Activated CD8-positive, alpha-beta memory T cell treated with anti-CD3 and anti-CD28 coated beads, Interleukin-2, amount 50 U/mL, for 4 hours (primary cell): ENCODE measurements at places on chromosomes 3 and 15.
A peak's percentile ranks its signal among the peaks of the same experiment; 100 is the strongest.

GRCh38 chr3:107794664-107795443, 272.1 kb downstream of the BBX start:
- DNase-seq, result no peak

DNA sequence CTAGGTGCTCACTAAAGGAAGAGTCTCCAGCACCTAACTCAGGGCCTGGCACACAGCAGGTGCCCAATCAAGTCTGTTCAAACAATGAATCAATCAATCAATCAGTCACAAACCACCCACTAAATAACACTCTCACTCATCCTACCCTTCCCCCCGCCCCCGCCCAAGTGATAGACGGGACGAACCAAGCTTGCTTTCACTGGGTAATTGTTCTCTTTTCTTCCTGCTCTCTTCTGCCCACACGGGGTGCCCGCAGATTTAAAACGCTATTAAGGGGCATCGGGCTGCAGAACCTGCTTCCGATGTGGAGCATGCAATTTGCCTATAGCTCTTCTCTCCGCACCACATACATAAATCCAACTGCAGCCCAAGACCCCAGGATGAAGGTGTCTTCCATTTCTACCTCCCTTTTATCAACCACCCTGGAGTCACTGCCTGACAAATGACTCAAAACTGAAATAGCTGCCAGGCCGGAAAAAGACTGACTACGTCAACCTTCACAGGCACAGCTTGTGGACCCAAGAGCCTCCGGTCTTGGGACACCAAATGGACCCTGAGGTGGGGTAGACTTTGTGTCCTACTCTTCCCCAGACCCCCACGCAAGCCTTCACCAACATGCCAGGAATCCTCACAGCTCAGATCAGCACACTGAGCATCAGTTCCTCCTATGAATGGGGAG, 1.7 kb downstream of the KLHL25 start:
- no peak for DNase-seq

- no peak for DNase-seq
These were observed 24.4 kb downstream of the MAGEF1 start for GRCh38 chr3:184687363-184688015.

- no peak for DNase-seq
These were observed 12.4 kb downstream of the NTRK3 start for GRCh38 chr15:88243895-88244787.

DNA sequence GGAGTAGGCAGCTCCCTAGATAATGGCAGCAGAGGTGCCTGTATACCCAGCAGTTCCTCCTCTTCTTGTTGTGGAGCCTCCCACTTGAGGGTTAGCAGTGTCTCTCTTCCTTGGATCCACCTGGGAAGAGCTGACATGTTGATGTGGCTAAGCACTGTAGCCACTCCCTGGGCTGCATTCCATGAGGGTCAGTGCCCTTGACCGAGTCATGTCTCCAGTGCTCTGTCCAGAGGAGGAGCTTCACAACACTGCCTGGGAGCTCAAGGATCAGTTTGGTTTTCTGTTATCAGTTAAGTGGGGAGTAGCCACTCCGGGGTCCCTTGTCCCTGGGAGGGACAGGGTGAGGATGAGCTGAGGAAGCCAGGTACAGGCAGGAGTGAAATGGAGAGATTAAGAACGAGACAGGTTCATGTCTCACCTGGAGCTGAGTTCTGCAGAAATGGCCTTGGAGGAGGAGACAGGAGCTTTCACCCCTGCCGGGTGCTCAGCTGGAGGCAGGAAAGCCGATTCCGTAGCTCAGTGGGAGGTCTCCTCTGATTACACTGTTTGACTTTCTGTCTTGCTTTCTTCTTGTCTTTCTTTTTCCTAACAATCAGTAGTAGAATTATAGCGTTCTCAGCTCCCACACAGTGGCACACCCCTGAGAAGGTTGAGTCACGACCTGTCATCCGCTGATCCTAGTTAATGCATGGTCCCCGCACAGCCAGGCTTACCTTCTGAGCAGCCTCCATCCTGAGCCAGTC, 57.9 kb upstream of the SEC22A start:
- DNase-seq, result no peak

- DNase-seq, result no peak
These were observed 699 bp upstream of the SHOX2 start for GRCh38 chr3:158106766-158107471.

DNA sequence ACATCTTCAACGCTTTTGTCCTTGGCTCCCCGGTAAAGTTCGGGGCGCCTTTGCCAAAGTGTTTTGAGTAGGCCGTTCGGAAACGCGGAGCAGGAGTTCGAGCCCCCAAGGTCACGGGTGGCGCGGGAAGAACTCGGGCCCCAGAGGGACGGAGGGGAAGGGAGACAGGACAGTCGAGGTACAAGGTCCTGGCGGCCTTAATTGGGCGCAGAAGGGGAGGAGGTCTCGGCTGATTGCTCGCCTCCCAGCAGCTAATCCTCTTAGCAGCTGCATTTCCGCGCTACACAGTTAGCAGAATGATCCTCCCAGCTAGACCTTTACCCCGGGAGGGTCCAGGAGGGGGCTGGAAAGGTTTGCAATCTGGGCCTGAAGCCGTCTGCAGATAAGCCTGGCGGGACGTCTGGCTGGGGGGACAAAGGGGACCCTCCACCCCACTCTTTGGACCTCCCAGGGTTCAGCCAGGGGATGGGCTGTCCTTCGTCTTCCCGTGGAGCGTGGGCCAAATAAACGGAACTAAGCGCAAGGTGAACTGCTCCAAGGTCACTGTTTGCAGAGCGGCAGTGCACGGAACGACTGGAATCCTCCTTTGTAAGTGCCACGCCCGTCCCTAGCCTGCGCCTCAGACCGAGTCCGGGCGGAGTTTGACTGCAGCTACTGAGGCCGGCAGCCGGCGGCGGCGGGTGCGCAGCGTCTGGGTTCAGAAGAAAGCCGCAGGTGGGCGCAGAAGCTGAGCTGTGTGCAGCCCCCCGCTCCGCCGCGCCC, 7.2 kb downstream of the EOMES start:
- peak; percentile 41 for DNase-seq

DNA sequence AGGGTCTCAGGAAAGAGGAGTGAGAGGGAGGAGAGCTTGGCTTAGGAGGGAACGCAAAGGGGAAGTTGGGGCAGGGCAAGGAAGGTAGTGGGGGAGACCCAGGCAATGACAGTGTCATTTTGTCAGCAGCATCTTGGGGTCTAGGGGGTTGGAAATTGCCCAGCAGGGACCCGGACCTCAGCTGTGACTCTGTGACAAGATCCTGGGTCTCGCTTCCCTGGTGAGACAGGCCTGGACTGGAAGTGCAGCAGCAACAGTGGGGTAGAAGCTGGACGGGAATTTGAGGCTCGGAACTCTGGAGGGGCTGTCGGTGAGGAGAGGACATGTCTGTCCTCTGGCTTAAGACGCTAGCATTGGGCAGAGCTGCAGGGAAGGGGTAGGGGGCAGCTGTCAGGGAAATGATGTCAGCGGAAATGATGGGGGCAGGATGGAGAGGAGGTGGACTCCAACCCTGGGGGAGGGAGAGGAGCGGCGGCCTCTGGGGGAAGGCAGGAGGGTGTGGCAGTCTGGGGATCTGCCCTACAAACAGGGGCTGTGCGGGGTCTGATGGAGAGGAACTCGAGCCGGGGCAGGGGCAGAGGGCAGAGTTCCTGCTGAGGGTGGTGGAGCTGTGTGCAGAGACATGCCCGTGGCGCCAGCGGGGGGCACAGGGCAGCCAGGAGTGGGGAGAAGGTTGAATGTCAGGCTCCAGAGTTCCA, 12.3 kb downstream of the ANPEP start:
- no peak for DNase-seq

DNA sequence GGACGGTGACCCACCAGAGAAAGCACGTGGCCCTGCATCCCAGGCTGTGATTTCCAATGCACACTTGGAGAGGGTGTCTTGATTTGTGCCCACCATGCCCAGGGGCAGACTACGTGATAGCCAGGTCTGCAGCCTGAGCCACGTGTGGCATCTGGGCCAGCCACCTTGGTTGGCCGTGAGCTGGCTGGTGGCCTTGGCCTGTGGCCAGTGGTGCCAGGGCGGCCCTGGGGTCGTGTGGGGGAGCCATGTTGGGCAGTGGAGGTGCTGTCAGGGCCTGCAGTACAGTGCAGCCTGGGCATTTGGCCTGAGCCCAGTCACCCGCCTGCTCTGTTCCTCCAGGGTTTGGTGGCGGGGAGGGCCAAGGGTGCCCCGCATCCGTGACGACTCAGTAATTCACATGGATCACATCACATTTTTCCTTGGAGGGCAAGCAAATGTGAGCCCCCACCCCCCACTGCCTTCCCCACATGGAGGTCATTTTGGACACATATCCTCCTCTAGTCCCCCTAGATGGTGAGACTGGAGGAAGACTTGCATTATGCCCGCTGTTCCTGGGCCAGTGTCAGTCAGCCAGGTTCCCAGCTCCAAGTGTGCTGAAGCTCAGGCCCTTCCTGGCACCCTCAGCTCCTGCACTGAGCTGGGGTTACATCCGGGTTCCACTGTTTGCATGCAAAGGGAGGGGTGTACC, 201.4 kb downstream of the UBE3A start:
- DNase-seq, result peak; percentile 4

- DNase-seq, result peak; percentile 25
These were observed 1.2 kb downstream of the GNAI2 start for GRCh38 chr3:50237133-50237651.

DNA sequence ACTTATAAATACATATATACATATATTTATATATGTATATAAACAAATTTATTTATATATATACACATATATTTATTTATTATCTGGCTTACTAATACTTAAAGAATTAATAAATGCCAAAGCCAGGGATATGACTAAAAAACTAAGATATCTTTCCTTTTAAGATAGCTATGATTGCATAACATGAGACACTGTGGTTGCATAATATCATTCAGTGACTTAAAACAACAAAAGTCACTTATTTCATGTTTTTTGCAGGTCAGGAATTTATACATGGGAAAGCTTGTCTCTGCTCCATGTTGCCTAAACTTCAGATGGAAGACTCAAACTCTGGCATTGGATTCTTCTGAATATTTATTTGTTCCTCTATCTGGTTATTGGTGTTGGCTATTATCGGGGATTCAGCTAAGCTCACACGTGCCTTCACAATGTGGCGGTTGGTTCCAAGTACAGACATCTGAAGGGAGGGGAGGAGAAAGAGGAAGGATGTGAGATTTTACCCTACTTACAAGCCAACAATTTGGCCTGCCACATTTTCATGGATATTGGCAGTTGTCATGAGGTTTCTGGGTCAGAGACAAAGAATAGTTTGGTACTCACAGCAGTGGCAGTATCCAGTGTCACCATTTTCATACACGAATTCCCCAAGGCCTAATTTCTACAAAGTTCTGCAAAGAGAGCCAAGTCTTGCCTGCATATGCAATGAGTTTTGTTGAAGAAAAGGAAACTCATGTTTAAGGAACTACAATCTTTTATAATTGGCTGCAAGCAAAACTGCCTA, 381.6 kb downstream of the EPHA3 start:
- no peak for DNase-seq

GRCh38 chr15:62866366-62866765, 176.2 kb upstream of the TPM1 start:
- DNase-seq, result no peak

GRCh38 chr15:77831986-77832385, 199.3 kb upstream of the LINGO1 start:
- no peak for DNase-seq

GRCh38 chr15:46696281-46696680, 1021.0 kb upstream of the SEMA6D start:
- DNase-seq, result no peak

- no peak for DNase-seq
These were observed 145.3 kb downstream of the TJP1 start for GRCh38 chr15:29676961-29677402.

DNA sequence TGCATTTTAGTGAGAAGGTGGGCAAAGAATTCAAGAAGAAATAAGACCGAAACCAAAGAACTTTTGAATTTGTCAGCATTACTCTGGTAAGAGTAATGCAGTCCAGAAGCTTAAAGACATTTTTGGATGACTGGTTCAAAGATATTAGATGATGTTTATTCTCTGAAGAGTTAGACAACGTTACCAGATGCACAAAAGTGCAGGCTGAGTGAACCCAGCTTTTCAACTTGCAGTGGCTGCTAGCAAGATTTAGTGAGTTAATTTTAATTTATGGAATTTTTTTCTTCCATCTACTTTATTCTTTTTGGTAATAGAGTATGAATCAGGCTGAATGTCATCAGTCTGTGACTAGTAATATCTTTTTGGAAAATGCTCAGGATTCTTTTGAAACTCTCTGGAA, 267.3 kb upstream of the AZI2 start:
- DNase-seq, result no peak

- no peak for DNase-seq
These were observed 150.3 kb downstream of the PLCL2 start for GRCh38 chr3:17035033-17035432.

GRCh38 chr15:64753480-64754185, 21.8 kb downstream of the RBPMS2 start:
- DNase-seq, result no peak

DNA sequence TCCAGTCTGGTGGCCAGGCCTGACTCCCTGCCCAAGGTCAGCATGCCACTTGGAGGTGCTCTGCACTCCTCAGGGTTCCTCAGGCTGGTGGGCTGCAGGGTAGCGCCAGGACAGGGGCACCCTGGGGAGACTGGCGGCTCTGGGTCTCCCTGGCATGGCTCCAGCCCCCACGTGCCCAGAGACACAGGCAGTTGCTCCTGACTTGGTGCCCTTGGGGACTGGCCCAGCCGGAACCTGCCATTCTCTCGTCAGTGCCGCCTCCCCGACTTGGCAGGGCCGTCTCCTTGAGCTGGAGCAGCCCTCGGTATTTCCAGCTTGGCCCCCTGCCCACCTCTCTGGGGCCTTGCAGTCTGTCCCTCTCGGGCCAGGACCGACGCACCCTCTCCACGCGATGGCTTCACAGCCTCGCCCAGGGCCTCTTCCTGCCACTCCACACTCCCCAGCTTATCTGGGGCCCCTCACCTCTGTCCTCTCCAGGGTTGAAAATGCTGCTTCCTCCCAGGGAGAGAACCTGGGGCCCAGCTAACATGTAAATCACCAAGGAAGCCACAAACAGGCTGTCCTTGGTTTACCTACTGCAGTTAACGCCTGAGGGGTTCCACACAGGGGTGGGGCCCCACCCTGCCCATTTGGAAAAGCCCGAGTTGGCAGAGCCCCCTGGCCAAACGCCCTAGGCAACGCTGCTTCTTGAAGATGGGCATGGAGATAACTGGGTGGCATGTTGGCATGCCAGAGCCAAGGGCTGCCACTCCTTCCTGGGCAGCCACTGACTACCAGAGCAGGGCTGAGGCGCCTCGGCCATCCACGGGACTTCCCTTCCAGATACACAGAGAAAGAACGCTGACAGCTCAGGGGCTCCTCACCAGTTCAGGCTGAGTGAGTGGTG, 61.4 kb downstream of the SMAD6 start:
- DNase-seq, result no peak

GRCh38 chr3:160540551-160540950, 24.8 kb downstream of the KPNA4 start:
- DNase-seq, result no peak
